ENCODE measurements at places on chromosomes 12 and 14.

DNA sequence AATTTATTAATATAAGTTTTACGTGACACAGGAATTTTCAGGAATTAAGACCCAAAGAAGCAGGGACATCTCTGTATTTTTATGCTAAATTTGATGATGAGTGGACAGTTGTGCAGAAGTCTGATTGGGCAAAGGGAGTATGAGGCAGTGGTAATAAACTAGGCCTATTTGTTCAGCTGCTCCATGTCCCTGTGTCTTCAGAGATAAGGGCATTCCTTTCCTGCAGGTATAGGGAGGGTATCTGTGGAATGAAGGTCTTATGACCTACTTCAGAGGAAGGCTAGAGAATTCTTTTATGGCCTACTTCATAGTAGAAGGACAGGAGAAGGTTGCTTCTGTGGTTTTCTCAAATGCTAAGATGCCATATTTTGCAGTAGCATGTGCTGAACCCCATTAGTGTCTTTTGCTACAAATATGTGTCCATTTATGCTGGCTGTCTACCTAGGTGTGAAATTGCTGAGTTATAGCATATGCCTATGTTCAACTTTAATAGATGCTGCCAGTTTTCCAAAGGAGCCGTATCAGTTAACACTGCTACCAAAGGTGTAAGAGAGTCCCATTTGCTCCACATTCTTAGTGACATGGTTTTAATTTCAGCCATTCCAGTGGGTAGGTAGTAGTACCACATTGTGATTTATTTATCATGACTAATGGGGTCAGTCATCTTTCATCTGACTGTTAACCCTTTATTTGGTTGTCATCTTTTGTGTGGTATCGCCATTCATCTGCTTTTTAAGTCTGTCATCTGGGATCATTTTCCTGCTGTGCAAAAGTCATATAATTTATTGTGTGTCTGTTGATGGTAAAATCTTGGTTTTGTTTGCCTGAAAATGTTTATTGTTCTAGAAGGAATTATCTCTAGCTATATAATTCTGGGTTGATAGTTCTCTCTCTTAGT, 410.7 kb upstream of the RGS6 start:
- DNase-seq = no peak

DNA sequence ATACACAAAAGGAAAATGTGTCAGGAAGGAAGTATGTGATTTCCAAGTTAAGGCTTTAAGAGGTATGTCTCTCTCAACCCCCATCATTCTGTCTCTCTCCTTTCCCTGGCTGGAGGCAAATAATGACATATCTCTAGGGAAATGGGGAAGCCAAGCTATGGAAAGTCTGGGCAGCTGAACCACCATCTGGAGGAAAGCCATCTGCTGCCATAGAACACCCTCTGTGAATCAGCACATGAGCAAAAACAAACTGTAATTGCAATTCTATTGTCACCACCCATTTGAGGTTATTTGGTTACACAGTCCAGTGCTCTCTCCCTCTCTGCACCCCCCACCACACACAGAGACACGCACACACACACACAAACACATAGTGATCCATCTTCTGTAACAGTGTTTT, 766.2 kb downstream of the FLRT2 start:
- DNase-seq = no peak

- no peak for DNase-seq
Observed at GRCh38 chr14:84209031-84209430, 1320.9 kb upstream of the FLRT2 start.

- DNase-seq = no peak
Observed at GRCh38 chr12:3281588-3282383, 204.6 kb downstream of the TSPAN9 start.

DNA sequence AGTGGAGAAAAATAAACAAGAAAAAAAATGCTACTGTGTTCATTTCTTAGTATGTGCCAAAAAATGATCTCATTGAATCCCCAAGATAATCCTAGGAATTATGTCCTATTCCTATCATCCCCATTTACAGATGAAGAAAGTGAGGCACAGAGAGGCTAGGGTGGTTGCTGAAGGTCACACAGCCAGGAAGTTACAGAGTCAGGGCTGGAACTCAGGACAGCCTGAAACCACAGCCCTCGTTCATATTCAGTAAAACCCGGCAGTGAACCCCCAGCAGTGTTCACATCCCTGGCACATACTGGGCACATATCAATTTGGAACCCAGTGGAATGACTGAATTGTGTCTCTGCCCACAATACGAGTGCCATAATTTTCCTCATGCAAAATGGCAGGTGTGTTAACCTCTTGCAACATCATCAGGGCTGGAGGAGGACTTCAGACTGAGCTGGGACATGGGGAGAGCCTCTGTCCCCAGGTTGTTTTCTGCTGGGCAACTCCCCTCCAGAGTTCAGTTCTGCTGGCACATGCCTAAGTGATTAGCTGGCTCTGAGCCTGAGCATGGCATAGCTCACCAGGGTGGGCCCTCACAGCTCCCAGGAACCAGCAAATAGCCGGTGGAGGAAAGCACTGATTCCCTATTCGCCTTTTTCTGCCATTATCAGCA, 2.0 kb upstream of the PPP1CC start:
- DNase-seq = no peak

DNA sequence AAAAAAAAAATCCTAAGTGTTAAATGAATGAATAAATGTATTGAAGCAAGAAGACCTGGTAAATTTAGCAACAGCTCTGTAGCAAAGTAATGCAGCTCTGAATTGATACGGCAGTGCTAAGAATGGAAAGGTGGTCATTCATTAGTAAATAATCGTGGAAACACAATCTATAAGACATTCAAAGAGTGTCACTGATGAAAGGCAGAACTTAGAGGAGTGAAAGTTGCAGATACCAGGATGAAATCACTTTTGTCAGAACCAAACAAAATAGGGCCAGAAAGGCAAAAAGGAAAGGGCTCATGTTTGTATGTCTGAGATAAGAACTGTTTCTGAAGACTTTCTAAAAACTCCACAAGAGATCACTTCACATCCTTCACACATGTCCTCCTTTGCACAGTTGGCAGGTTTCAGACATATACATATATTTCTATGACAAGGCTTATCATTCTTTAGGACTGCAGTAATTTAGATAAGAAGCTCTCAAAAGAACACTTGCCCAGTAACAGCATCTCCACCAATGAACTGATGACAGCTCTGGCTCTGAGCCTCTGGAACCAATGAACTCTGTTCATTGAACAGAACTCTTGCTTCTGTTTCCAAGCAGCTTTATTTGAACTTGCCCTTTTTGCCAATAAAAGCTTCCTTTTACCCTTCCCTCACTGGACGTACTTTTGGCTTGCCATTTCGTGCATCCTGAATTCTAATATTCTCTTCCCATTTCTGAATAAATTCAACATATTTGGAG, 4.2 kb upstream of the LRR1 start:
- no peak for DNase-seq

- DNase-seq = no peak
Observed at GRCh38 chr14:89308232-89308959, 108.6 kb downstream of the FOXN3 start.

DNA sequence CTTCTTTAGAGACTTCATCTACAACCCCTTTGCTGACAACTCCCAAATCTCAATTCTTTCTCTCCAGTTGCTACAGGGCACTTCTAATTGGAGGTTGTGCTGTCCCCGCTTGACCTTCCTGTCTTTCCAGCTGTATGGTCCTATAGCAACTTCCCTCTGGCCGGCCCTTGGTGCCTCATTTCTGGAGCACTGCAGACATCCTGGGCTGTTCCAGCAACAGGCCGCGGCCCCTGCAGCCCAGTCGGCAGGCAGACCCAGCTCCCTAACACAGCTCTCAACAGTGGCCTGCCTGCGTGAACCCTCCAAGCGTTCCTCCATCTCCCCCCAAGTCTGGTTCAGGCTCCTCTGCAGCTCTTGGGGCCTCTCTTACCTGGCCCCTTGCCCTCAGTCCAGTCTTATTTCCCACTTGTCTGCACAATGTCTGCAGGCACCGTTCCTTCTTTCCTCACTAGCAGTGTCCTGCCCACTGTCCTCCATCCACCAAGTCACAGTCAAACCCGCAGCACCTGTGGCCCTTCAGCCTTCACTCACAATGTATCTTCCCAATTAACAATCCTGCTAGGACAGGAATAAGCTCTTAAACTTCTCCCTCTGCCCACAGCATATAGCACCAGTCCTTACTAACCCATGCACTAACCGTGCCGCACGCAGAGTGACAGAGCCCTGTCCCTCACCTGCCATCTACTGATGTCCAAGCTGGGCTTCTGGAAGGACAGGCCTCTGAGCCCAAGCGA, 1.6 kb upstream of the EML1 start:
- DNase-seq = no peak

DNA sequence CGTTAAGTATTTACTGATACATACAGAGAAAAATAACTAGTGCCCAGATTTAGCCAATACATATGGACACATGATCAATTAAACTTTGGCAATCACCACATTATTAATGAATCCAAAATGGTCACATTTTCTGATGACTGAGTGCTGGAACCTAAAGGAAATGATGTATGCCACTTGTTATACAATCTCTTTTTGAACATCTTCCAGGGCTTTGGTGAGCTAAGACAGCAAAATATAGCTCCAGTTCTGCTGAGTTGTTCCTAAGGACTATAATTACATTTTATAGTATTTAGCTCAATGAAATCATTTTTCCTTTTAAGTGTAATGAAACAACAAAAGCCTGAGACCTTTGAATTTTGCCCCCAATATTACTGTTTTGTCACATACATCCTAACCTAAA, 329.1 kb upstream of the ATP2B1 start:
- no peak for DNase-seq

- no peak for DNase-seq
Observed at GRCh38 chr12:130357241-130357640, 19.6 kb downstream of the PIWIL1 start.

DNA sequence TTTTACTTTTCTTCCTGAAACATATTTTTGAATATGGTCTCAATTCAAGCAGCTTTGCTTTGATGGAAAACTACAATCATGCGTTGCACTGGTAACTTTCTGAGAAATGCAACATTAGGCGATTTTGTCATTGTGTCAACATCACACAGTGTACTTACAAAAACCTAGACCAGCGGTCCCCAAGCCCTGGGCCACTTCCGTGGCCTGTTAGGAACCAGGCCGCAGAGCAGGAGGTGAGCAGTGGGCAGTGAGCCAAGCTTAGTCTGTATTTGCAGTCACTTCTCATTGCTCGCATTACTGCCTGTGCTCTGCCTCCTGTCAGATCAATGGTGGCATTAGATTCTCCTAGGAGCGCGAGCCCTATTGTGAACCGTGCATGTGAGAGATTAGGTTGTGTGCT, 163.7 kb upstream of the NOVA1 start:
- DNase-seq = no peak

DNA sequence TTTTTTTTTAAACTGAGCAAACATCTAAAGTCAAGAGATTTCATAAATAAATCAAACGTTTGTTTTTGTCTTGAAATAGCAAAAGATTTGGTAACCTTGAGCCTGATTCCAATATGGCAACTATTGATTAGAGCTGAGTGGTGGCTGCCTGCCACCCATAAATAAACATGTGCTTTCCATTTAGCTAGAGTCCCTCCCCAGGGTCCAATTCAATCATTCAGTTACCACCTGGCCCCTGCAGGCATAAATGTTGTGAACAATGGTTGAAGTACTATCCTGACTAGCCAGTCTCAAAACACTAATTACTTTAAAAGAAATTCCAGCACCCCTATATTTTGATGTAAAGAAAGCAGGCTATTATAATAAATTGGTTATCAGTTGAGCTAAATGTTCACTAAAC, 129.7 kb upstream of the GRIP1 start:
- DNase-seq = no peak

- DNase-seq = no peak
Observed at GRCh38 chr12:9969673-9970072, 1.5 kb upstream of the CLEC12A start.

DNA sequence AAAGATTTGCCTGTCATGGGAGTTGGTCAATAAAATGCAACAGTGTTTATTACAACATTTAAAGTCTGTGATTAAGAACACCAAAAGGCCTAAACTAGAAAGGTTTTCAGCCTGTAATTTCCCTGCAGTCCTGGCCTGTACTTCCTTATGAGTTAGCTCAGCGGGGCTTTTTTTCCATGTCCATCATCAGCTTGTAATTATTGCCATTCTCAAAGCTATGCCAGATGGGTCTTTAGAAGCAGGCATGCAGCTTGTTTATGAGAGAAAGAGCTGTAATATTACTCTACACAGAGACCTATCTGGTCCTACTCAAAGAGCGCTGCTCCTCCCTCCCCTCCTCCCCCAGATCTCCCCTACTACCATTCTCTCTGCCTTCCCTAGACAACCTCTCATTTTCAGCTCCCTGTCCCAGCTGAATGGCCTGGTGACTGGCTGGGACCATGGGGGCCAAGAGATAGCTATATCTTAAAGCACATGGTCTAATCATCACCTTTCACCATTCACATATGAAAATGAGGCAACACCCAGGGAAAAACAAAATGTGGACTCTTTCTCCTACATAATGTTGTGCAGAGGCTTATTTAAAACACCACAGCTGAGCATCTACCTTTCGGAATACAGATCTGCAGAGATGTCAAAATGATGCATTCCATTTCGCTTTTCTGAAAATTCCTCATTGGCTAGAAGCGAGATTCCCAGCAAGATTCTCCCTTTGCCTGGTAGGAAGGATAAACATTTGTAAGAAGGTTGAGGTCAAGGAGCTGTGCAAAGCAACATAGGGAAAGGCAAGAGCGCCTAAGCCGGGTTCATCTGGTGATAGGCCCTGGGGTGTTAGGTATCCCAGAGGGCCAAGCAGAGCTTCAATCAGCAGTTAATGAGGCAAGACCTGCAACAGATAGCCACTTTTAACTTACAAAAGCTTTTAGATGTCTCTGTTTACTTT, 209.7 kb upstream of the CDKN3 start:
- no peak for DNase-seq

DNA sequence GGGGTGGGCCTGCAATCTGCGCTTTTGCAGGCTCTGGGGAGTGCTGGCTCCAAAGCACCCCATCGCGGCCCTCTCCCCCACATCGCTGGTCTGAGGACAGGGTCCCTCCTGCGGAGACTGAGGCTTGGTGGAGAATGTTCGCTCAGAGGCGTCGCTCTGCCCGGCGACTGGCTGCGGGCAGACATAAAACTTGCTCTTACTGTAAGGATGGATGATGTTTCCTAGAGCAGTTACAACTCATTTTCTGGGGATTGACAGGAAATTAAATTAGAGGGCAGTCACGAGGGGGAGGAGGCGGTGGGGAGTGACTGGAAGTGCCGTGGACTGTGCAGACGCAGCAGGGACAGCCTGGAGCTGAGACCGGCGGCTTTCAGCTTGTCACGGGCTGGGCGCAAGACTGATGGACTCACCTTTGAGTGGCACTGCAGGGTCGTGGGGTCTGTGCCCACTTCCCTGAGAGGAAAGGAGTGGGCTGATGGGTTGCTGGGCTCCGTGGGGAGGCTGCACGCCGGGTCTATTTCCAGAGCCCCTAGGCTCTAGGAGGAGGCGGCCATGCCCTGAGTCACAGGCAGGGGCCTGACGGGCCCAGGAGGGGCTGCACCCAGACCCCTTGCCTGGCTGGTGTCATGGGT, 32.8 kb downstream of the NOC4L start:
- DNase-seq = no peak

DNA sequence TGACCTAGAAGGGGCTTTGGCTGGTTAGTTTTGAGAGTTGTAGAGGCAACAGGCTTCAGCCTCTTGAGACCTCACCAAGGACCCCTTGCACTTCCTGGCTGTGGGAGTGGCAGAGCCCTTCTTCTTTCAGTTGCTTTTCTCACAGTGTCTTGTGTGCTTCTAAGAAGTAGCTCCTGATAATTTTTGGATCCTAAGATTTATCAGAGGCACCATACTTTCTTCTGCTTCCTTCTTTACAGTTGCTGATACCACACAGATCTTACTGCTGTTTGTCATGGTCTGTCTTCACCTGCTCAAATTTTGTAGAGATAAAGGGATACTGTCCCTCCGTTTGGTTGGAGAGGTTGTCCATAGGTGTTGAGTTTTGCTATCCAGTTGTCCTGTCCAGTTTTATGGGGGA, 33.8 kb downstream of the VRK1 start:
- no peak for DNase-seq

All from GM23338 (cell line).